IPS-NIHi11 (cell line): ENCODE measurements at places on chromosomes 4 and X.
A peak's percentile ranks its signal among the peaks of the same experiment; 100 is the strongest.

- DNase-seq = no peak
These were observed 145.5 kb upstream of the FGF13 start for GRCh38 chrX:138856881-138857604.

- DNase-seq = peak; percentile 57
These were observed 7.4 kb upstream of the KDR start for GRCh38 chr4:55132775-55133174.

- DNase-seq = no peak
These were observed 55.2 kb downstream of the CHST7 start for GRCh38 chrX:46628460-46629371.

DNA sequence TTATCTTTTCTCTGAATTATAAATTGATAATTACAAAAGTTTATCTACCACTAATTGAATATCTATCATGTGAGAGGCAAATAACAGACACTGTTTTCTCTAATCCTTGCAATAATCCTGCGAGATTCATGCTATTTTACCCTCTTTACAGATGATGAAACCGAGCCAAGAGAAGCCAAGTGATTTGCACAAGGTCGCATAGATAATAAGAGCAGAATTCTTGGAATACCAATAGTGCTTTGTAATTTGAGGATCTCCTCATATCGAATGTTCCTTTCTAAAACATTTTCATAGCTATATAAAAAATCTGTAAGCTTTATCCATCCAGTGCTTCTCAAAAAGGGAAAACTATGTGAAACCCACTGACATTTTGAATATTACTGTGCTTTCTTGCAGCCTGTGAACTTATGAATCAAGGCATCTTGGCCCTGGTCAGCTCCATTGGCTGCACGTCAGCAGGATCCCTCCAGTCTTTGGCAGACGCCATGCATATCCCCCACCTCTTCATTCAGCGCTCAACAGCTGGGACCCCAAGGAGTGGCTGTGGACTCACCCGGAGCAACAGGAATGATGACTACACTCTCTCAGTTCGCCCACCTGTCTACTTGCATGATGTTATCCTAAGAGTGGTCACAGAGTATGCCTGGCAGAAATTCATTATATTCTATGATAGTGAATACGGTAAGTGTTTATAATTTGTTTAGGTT lies 743.8 kb upstream of the ATOH1 start:
- DNase-seq = peak; percentile 31

GRCh38 chr4:173485164-173485563 lies 44.9 kb downstream of the HAND2 start:
- no peak for DNase-seq

DNA sequence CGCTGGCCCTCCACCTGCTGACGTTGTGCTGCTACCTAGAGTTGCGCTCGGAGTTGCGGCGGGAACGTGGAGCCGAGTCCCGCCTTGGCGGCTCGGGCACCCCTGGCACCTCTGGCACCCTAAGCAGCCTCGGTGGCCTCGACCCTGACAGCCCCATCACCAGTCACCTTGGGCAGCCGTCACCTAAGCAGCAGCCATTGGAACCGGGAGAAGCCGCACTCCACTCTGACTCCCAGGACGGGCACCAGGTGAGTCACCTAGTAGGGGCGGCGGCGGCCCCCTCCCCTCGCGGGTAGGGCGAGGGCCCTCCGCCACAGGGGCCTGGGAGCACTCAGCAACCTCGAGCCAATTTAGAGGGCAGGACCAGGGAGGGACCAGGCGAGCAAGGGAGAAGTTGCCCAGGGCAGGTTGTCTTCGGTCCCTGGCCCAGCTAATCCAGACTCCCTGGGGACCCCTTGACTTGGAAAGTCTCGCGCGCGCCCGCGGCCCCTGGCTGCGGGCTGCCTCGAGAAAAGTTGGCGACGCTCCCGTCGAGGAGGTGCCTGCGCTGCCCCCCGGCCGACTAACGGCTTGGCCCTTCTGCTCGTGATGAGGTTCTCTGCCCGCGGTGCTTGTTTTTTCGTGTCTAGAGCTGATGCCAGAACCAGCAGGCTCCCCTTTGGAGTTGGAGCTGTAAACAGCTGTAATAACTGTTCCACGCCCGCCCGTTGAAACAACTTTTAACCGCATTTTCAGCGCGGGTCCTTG lies 717 bp downstream of the EDA start:
- DNase-seq = peak; percentile 10

DNA sequence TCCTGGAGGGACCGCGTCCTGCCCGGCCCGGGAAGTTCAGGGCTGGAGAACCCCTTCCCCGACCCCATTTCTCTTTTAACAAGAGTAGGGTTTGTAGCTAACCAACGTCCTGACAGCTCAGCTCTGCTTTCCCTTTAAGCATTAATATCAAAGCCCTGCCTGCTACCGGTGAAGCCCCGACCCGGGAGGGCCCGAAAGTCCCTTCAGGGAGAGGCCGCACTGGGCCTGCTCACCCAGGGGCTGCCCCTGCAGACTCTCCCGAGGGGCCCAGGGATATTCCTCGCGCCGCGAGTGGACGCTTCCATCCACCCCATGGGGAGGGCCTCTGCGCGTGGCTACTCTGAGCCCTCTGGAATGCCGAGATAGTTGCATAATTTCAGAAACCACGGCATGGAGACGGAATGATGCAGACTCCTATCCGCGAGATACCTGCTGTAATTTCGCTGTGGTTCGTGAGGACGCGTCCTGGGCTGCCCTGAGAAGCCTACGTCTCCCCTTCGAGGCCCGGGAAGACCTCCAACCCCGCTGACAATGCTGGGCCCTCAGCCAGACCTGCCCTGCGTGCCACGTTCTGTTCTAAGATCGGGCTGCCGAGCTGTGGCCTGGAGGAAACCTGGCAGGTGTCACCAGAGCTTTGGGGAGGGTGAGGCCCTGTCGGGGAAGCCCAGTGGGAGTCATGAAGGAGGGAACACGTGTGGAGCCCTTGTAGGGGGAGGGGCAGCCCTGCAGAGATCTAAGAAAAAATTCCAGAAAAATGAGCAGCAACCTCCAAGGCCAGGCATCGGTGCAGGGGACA lies 999 bp upstream of the CTBP1 start:
- DNase-seq = no peak

DNA sequence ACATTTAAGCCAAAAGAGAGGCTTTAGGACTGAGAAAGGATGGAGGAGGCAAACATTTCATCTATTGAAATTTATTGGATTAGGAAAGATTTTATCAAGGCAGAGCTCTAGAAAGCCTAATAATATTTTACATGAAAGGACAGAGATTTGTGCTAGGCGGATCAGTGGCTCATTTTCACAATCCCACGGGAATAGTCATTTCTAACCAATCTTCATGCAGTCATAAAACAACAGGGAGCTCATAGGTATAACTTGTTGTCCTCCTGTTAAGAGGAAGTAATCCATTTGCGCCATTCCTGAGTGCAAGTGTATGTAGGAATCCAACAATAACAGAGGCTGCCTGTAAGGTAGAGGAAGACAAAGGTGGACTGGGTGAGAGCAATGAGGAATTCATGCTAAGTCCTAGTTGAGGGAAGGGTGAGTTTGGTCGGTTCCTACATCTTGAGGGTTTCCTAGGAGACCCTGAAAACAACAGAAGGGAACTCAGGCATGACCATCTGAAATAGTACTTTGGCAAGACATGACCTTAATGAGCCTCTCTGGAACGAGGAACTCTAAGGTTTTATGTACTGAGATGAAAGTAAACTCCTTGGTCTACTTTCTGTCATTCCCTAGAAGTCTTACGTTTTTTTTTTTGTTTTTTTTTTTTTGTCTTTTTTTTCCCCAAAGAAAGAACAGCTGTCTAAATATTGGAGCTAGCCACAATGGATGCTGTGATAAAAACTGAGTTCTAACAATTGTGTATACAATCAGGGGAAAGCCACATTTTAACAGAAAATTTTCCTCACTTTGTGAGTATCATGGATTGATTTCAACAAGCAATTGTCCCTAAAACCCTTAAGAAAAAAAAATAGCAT lies 89.7 kb downstream of the GEMIN8 start:
- peak; percentile 4 for DNase-seq

GRCh38 chr4:179398414-179398813 lies 1956.2 kb upstream of the AGA start:
- DNase-seq = no peak

GRCh38 chr4:70518716-70519115 lies 347 bp downstream of the AMTN start:
- DNase-seq = no peak

- DNase-seq = no peak
These were observed 18.7 kb upstream of the MAN2B2 start for GRCh38 chr4:6556263-6556662.

DNA sequence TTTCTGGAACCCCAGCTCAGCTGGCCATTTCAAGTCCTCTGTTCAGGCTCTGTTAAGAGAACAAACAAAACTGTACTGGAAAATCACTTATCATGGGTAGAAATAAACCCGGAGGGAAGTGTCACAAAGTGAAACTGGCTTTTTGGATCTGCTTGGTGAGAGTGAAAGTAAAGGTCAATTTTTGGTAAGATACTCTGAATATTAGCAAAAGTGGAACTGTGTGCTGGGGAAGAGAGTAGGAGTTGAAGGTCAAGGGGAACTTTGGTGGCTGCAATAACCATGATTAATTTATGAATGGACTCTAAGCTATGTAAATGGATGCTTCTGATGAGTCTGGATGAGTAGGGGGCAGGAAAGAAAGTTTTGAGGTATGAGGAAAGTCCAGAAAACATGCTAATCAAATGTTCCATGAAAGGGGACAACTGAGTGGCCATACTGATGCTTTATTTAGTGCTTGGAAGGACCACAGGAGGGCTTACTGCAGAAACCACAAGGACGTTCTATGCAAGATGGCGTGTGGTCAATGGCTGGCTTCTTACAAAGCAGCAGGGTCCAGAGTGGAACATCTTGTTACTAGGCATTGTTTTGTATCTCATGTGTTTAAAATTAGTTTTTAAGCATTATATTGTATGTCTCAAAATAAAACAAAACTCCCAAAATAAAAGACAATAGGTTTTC lies 36.8 kb upstream of the TNIP3 start:
- no peak for DNase-seq

- DNase-seq = no peak
These were observed 5.0 kb upstream of the SLAIN2 start for GRCh38 chr4:48336146-48336870.

GRCh38 chrX:123331859-123332258 lies 147.8 kb downstream of the GRIA3 start:
- DNase-seq = no peak

GRCh38 chr4:75698162-75698962 lies 25.2 kb upstream of the G3BP2 start:
- DNase-seq = no peak

GRCh38 chrX:7852166-7852565 lies 9.2 kb downstream of the VCX start:
- peak; percentile 11 for DNase-seq

DNA sequence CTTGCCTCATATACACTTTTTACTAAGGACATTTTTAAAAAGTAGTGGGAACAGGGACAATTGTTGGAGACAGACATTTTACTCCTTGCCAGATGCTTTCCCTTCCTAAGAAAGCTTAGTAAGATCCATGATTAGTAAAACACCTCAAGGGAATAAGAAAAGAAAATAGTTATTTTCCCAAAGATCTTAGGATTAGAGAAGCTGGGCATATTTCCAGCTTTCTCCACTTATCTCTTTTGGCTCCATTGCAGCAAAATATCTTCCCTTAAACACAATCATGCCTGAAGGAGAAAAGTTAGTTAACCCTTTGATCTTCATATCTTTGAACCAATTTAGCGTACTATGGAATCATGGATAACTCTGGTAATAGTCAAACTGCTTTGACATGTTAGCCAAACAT lies 257.9 kb downstream of the PCDH18 start:
- DNase-seq = no peak

GRCh38 chrX:10423716-10424115 lies 196.7 kb downstream of the MID1 start:
- no peak for DNase-seq

DNA sequence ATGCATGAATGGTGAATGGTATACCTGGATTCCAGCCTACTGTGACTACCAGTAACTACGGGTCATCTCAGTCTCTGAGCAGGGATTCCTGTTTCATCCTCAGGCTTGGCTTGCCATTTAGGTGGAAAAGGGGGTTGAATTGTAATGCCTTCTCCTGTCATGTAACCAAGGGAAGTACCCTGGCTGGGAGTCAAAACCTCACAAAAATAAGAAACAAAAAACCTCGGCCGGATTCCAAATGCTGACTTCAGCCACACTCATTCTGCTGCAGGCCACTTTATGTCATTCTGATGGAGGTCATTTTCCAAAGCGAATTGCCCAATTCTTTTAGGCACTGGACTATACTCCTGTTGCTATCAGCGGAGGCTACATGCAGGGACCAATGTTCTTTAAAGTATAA lies 324.7 kb downstream of the LDB2 start:
- DNase-seq = no peak

- no peak for DNase-seq
These were observed 497.6 kb downstream of the CCSER1 start for GRCh38 chr4:90624781-90625180.

GRCh38 chrX:106952089-106952488 lies 31.9 kb downstream of the CLDN2 start:
- DNase-seq = no peak

- DNase-seq = no peak
These were observed 45.5 kb downstream of the MID2 start for GRCh38 chrX:107871136-107871535.

DNA sequence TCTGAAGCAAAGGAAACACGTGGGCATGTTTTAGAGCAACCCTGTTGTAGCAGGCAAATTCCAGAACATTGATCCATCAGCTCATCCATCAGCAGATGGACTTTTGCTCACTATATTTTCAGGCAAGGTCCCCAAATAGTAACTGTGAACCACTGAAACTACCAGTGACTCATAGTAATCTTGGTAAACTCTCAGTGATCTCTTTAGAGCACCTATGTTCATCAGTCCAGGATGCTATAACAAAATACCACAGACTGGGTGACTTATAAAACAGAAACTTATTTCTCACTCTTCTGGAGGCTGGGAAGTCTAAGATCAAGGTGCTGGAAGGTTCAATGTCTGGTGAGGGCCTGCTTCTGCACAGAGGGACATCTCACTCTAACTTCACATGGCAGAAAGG lies 28.9 kb upstream of the BTC start:
- no peak for DNase-seq

GRCh38 chr4:26648260-26648659 lies 64.4 kb downstream of the TBC1D19 start:
- no peak for DNase-seq
